ENCODE measurements at places on chromosomes 5 and 9.

DNA sequence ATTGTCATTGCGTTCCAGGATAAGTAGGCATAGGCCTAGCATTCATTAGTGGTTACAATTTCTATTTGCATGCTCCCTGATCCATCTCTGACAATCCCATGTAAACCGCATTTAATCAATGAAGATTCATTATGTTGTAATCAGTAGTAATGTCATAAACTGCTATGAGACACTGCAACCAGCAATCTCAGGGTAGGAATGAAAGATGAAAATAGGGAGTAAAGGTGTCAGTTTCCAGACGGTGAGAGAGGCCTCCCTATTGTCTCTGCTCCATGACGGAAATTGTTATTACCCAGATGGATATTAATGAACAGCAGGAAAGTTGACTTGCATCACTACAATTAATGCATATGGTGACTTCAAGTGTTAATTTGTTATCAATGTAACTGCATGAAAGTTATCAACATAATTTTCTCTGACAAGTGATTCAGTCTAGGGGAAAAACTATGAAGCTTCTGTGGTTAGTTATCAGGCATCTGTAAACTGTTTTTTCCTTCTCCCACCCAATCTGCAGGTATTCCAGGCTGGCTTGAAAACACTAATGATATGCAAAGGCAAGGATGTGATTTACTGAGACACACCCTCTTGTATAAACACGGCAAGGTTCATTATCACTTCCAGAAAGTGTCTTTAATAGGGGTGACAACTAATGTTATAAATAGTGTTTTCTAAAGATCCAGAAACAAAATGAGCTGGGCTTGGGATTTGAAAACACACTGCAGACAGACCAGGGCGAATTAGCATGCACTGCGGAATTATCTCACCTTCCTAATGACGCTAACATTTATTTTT, 73.5 kb downstream of the ZNF622 start:
- no peak for DNase-seq

DNA sequence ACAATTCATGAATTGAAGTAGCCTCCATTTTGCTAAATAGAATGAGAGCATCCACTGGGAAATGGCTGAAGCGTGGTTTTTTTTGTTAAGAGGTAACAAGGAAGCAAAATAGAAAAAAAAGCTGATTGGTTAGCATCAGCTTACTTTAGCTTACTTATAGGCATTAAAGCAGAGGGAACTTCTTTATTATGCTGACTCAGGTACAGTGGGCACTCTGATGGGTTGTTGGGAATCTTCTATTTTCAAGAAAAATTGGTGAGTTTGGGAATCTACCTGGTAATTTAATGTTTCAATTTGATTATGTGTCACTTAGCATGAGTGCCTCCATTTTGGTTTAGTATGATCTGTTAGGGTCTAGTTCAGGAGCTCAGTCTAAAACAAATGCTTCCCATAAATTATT, 289.6 kb downstream of the ANXA1 start:
- DNase-seq = no peak

DNA sequence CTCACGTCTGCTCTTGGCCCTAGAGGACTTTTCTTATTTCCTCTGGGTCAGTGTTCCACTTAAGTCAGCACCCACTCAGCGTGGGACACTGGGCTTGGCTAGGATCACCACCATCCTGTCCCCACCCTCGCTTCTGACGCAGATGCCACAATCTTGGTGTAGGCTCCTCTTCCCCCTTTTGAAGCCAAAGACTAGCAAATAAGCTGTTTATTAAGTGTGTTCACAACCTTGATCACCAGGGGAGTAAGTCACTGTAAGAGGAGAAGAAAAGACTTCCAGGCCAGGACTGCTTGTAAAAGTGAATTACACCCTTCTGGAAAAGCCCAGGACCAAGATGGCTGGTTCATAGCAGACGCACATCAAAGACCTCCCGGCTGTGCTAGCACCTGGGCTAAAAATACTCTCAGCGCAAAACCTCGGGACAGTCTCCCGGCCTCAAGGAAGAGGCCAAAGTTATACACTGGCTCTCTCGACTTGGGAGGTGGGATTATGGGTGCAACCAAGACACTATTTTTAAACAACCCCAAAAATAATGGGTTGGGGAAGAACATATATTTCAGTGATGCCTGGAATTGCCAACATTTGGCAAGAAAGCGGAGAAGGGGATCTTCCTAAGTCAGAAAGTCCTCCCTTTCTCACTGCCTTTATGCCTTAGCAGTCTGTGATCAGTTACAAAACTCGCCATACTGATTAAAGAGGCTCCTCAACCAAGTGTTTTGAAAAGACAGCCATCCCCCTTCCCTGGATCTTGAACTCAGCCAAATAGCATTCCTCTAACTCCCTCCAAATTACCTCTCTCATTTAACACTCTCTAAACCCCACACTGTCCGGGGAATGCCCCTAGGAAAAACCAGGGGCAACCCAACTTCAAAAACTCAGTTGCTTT, 69.4 kb downstream of the RAPGEF1 start:
- no peak for DNase-seq

DNA sequence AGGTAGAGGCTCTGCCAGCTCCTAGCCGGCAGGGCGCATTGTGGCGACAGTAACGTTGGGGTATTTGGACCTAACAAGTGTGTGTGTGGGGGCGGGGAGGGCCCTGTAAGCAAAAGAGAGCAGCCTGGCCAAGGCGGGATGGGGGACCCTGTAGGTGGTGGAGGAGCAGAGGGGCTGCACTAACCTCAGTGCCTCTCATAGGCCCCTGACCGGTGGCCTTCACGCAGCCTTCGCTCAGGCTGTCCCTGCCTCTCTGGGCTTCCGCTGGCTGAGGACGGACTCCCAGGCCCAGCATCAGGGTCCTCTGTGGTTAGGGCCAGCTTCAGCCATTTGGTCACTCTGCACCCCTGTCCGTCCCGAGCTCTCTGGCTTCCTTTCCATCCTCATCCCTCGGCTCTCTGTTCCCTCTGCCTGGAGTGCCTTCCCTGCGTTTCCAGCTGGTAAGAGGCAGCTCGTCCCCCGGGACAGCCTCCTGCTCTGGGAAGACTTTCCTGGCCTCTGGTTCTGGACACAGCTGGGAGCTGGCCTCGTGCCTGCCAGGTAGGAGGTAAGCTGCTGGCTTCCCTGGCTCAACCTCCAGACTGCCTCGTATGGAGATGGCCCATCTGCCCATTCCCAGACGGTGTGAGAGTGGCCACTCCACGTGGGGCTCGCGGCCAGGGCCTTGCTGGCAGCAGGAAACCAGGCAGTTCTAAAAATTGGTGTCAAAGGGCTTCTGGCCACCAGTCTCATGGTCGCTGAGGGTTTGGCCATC, 39.3 kb upstream of the PHYKPL start:
- DNase-seq = no peak

Data from CD4-positive, CD25-positive, alpha-beta regulatory T cell (primary cell).